ENCODE measurements at places on chromosomes 5 and 9.

- DNase-seq = no peak
These were observed 597 bp upstream of the TMEM250 start for GRCh38 chr9:136119061-136119882.

GRCh38 chr5:131942016-131942415 is 3.4 kb downstream of the MEIKIN start:
- no peak for DNase-seq

GRCh38 chr5:40464511-40464910 is 215.2 kb upstream of the PTGER4 start:
- no peak for DNase-seq

DNA sequence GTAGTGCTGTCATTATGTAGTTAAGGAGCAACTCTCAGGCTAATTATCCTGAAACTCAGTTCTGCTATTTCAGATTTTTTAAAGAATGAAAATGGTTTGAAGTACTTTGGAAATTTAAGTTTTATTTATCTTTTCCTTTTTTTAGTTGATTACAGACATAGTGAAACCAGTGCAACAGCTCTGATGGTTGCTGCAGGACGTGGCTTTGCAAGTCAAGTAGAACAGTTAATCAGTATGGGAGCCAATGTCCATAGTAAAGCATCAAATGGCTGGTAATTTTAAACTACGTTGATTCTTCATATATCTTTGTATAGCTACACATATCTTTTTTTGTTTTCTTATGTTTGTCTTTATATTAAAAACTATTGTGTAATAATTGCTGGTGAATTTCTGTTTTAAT is 34.9 kb downstream of the YTHDC2 start:
- no peak for DNase-seq

DNA sequence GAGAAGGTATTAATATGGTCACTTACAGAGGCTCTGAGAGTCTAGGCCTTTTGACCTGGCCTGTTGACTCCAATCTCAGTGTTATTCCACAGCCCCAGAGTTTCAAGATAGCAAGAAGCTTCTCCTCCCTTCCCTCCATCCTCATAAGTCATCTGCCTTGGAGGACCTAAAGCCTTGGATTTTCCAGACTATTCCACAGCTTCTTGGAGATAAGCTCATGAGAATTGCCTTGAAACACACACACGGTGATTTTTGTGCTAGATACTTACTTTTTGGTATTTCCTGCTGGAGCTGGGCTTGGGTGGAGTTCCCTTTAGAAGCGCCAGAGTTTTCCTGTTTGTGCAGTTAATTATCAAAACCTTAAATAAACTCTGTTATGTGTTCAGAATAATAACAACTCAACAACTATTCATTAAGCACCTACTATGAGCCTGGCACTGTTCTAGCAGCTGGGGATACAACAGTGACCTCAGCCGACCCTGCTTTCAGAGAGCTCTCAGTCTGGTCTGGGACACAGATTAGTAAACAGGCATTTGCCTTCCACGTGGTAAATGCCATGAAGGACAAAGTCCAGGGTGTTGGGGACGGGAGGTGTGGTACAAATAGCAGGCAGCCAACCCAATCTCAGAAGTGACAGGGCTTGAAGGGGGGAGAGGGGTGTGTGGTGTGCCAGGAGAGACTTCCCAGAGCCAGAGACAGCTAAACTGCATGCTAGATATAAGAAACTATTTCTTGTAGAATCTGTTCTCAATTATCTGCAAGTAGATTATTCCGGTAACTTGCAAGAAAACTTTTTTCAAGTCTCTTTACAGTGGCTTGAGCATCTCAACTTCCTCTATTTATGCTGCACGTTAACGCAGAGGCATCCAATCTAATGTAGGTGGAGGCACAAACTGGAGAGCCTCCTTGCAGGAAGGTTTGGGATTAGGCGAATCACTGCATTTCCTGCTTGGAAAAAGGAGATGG is 55.9 kb upstream of the KLF9 start:
- DNase-seq = no peak

DNA sequence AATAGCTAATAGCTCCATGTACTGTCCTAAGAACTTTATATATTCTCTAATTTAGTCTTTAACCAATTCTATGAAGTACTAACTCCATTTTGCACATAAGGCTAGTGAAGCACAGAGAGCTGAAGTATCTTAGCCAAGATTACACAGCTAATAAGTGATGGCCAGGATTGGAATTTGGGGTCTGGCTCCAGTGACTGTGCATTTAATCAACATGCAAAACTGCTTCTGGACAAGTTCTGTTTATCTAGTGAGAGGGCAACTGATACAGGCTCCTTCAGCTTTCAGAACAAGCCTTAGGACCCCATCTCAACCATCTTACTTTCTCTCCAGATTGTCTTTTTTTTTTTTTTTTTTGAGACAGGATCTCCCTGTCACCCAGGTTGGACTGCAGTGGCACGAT is 21.3 kb downstream of the SLC25A25 start:
- DNase-seq = no peak

DNA sequence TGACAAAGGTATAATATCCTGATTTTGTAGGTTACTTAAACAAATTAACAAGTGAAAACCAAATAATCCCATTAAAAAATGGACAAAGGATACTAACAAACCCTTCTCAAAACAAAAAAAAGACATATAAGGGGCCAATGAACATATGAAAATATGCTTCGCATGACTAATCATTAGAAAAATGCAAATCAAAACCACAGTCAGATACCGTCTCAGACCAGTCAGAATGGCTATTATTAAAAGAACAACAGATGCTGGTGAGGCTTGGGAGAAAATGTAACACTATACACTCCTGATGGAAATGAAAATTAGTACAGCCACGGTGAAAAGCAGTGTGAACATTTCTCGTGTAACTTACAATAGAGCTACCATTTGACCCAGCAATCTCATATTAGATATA is 1542.2 kb upstream of the CDH9 start:
- no peak for DNase-seq

DNA sequence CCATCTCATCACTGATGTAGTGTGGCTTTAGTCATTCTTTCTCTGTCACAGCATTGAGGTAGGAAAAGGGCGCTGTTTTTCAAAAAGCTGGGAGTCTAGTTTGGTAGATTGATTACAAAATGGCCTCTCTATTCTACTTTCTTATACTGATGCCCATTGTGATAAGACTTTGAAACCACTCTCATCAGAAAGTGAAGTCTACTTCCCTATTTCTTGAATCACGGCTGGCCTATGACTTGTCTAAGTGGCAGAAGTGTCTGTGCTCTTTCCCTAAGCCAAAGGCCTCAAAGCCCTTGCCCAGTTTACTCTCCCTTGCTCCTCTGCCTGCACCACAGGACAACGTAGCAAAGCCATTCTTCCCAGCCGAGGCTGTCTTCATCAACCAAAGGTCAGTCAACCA is 83.0 kb upstream of the IL33 start:
- DNase-seq = no peak

DNA sequence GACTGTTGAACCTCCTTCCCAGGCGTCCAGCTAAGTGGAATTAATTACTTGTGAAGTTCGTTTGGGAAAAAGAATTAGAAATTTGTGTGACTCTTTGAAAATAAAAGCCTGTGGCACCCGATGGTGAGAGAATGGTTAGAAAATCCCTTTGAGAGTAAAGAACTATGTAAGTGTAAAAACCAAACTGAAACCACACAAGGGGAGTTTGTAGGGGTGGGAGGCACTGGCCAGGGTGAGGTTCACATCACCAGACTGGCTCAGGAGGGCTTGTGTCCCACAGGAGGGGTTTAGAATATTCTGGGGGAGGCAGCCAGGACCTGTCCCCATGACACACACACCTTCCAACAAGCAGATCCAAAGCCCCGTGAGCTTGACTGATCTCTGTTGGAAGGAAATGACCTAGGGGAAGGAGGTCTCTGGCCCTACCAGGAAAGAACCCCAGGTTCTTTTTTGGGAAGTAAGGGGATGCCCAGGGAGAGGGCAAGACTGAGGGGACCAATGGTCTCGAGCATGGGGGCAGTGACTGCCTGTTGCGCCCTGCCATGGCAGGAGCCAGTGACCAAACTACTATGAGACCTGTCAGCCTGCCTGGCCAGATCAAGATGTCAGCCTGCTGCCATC is 4.3 kb downstream of the SPATA24 start:
- no peak for DNase-seq

- DNase-seq = no peak
These were observed 136.4 kb downstream of the SLIT3 start for GRCh38 chr5:169164481-169164925.

DNA sequence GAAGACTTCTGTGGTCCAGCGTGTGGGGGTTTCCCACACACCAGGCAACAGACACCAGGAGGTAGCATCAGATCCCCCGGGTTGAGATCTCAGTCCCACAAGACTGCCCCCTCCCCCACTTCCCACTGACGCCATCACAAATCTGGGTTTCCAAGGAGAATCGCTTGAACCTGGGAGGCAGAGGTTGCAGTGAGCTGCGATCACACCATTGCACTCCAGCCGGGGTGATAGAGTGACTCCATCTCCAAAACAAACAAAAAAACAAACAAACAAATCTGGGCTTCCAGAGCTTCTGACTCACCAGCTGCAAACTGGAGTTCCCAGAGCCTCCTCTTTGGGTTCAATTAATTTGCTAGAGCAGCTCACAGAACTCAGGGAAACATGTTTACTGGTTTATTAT is 4.7 kb upstream of the GBGT1 start:
- DNase-seq = no peak

DNA sequence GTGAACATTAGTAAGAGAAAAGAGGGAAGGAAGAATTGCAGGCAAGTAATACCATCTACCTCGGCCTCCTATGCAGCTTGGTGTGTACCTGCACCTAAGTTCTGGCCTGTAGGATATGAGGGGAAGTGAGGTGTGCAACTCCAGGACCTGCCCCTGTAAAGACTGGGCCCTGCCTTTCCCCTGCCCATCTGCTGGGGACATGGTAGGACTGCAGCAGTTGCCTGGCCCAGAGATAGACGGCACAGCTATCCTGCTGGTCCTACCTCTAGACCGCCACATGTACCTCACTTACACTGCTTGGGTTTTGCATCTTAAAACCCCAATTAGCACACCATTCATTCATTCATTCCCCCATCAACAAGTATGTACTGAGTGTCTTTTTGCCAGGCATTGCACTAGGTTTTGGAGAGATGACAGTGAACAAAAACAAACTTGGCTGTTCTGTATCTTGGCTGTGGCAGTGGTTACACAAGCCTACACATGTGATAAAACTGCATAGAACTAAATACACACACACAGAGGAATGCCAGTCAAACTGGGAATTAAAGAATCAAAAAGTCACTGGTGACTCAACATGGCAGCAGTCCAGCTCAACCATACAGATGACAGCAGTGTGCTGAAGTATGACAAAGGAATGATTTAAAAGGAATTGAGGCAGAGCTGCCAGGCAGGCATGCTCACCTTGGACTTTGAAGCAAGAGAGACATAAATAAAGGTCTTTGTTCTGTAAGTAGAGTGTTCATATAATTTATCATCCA is 23.3 kb upstream of the MGAT1 start:
- DNase-seq = no peak

GRCh38 chr5:135709208-135709575 is 125.3 kb upstream of the SLC25A48 start:
- no peak for DNase-seq

GRCh38 chr5:81729276-81729675 is 21.6 kb downstream of the SSBP2 start:
- no peak for DNase-seq

DNA sequence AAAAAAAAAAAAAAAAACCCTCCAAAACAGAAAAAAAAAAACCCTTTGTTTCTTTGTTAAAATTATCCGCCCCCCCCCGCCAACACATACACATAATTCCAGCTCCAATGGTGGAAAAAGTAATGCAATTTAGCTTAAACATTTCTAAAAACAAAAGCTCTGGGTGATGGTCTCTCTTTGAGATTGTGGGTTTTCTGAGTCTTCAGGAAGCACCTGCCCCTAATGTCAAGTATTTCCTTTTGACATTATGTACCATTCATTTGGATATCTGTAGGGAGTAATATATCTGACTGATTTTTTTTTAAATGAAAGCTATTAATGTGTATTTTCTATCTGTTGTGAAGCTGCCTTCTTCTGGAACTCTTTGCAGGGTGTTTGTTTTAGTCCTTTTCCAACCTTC is 389.7 kb downstream of the TAF11L14 start:
- DNase-seq = no peak

DNA sequence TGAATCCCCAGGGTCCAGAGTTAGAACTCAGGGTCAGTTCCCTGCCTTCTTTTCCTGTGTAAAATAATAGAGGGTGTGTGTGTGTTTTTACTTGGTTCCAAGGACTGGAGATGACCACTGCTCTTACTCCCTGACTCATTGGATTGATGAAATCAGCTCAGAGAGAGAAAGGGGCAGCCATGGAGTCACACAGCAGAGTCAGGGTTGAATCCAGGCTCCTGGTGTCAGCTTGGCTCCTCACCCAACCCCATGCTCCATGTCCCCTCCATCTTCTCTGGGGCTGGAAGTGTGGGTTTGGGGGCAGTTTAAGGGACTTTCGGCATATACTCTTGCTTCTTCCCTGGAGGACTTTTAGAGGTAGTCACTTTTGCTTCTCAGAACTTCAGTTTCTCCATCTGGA is 21.6 kb downstream of the DAB2IP start:
- no peak for DNase-seq

All from stimulated activated CD4-positive, alpha-beta T cell treated with anti-CD3 and anti-CD28 coated beads, Interleukin-15, amount 100 ng/mL, for 1 hour (primary cell).